Right ventricle myocardium inferior (tissue), 1 donor: ENCODE measurements at places on chromosomes 4 and X. TPM values are rescaled to one million over a fixed set of nuclear protein-coding genes. Genes with fewer than 3 reads are reported as not detected.

The SPARCL1 gene
- 500 TPM for total RNA-seq

DNA sequence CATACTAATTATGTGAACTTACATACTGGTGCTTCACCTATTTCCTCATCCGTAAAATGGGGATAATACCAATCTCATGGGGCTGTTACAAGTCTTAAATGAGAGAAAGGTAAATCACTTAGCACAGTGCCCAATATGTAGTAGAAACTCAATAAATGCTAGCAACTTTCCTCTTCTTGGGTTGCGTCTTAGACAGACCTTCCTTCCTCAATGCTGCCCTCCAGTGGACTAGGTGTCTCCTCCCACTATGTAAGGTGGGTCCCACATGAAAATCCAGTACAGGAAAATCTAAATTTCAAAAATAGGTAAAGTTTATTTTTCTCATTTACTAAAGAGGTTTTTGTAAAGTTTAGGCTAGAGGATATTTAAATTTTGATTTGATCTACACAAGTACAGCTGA lies 20.6 kb downstream of the ZDHHC9 start:
- no peak for DNase-seq

GRCh38 chr4:163484906-163485305 lies 9.6 kb upstream of the TMA16 start:
- no peak for DNase-seq

GRCh38 chr4:183885205-183885720 lies 19.8 kb upstream of the STOX2 start:
- DNase-seq = no peak

DNA sequence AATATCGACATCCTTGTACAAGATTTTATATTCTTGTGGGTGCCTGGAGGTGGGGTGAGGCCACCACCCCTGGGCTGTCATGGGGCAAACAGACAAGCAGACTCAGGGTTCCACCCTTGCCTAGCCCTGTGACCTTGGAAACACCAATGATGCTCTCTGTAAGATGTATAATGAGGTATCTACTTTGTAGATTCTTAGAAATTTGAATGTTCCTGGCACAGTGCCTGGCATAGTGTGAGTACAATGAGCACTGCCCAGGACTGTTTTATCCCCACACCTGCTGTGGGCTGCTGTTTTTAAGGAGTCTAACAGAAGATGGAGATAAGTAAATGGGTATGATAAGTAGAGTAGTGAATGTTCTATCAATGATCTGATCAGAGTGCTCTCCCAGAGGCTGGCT lies 3.1 kb downstream of the ZNF518B start:
- DNase-seq = no peak

GRCh38 chrX:104749951-104750610 lies 184.1 kb downstream of the IL1RAPL2 start:
- DNase-seq = no peak
